ENCODE measurements at places on chromosomes 3 and 15.

DNA sequence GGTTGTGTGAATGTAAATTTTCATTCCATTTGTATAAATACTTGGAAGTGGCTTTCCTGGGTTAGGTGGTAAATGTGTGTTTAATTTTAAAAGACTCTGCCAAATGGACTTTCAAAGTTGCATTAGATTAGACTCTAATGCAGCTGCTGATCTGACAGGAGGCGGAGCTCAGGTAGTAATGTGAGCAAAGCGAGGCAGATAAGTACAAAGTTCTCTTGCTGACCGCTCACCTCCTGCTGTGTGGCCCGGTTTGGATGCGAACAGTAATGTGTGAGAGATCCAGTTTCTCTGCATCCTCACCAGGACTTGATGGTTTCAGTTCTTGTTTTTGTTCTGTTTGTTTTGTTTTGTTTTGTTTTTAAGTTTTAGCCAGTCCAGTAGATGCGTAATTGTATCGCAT, 34.9 kb upstream of the GABRA5 start:
- no peak for DNase-seq

DNA sequence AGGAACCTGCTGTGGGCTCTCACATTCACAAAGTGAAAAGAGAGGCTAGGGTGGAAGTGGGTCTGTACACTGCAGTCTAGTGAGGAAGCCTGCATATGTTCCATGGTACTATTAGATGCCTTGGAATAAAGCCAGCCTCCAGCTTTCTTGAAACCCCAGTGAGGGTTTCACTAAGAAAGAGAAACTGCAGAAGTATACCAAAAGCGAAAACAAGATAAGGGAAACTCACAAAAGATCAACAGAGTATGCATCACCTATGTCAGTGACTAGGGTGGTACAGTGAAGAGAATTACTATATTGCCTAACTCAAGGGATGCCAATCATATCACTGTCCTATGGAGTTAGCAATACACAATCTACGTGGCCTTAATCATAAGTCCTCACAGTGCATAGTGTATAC, 212.5 kb upstream of the GADL1 start:
- DNase-seq = no peak

GRCh38 chr3:172096881-172097420, 57.6 kb downstream of the FNDC3B start:
- DNase-seq = peak; percentile 19

- no peak for DNase-seq
These were observed 30.3 kb downstream of the LINS1 start for GRCh38 chr15:100571592-100572167.

DNA sequence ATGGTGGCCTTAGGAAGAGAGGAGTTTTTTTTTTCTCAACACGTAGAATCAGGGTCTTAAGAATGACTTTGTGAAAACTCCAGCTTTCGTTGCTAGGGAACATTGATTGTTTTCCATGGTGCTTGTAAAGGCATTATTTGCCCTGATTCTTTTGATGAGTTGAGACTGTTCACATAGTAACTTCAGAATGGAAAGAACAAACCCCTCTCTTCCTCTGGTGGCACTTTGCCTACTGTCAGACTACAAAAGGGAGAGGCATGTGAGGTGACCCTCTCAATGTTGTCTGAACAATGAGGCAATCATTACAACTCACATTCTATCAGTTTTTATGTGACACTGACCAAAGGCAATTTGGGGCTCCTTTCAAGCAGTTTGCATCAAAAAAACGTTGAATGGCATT, 477.8 kb downstream of the FGF12 start:
- no peak for DNase-seq

GRCh38 chr3:59854061-59854709, 804.4 kb upstream of the CFAP20DC start:
- no peak for DNase-seq

DNA sequence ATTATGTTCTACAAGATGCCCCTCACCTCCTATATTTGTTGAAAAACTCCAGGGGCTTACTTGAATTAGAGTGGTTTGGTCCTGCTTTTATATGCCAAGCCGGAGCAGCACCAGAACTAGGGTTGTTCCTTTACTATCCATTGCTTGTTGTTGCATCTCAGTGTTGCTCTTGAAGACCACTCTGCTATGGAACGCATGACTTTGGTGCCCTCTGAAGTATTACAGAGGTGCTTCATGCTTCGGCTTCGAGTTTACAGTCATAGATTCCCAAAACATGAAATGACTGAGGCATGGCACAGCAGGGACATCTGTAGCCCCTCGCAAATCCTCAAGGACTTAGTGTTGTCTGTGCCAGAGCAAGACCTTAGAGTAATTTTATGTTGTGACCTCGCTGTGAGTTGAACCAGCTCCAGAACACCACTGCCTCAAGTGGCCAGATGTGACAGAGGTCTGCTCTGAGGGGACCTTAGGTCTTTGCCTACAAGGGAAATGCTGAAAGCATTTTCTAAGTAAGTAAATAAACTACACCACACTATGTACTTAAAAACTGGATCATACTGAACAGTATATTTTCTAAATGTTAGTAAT, 67.2 kb upstream of the SIAH2 start:
- DNase-seq = peak; percentile 32

- no peak for DNase-seq
These were observed 10.7 kb downstream of the GORASP1 start for GRCh38 chr3:39096775-39097174.

- DNase-seq = no peak
These were observed 22.4 kb downstream of the PRKCI start for GRCh38 chr3:170244576-170244975.

- peak; percentile 63 for DNase-seq
These were observed 359.7 kb upstream of the ROPN1 start for GRCh38 chr3:124351430-124352148.

- DNase-seq = peak; percentile 27
These were observed 3.8 kb upstream of the ACAD9 start for GRCh38 chr3:128875556-128876120.

DNA sequence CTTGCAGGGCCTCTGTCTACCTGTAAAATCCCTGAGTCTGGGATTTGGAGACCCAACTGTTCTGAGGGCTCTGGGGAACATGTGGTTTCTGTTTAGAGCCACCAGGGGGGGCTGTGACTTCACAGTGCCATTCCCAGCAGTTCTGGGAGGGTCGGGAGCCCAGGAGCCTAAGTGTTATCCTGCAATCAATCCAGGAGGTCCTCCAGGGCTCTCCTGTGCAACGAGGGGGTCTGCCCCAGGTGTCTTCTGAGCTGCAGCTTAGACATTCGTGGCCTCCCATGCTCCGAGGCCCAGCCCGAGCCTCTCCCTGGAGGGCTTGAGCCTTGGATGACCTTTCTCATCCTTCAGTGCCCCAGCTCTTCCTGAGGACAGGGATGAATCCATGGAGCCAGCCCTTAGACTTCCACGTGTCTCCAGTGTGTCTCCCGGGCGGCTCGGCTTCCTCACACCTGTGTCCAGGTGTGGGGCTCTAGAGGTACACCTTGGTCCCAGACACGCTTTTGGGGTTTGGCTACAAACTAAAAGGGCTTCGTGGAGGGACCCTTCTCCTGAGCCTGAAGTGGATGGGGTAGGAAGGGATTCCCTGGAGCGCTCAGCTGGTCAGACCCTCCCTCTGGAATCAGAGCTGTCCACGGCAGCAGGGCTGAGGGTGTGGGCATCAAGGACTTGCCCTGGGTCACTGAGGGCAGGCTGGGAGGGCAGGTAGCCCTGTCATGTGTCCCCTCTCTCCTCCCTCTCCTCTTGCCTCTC, 20.3 kb upstream of the ABTB1 start:
- peak; percentile 70 for DNase-seq

GRCh38 chr3:46012246-46012645, 15.0 kb downstream of the XCR1 start:
- DNase-seq = no peak

GRCh38 chr15:92306663-92307062, 87.0 kb upstream of the ST8SIA2 start:
- DNase-seq = peak; percentile 59

GRCh38 chr3:195388380-195388779, 54.4 kb downstream of the ACAP2 start:
- no peak for DNase-seq

DNA sequence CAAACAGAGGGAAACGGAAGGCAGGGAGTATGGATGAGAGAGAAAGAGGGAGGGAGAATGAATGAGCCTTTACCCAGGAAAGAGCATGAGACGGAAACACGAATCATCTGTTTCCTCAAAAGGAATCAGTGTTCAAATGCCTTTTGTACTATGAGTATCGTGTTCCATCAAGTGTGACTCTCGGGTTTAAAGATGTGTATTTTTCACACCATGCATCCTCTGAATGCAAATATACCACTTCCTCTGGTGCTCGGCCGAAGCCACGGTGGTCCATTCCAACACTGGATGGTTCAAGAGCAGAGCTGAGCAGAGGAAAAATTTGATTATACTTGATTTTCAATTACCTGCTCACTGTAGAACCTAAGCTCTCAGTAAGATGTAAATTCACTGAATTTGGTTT, 505.1 kb downstream of the MECOM start:
- no peak for DNase-seq

GRCh38 chr3:173958805-173959204, 561.3 kb downstream of the NLGN1 start:
- DNase-seq = no peak

DNA sequence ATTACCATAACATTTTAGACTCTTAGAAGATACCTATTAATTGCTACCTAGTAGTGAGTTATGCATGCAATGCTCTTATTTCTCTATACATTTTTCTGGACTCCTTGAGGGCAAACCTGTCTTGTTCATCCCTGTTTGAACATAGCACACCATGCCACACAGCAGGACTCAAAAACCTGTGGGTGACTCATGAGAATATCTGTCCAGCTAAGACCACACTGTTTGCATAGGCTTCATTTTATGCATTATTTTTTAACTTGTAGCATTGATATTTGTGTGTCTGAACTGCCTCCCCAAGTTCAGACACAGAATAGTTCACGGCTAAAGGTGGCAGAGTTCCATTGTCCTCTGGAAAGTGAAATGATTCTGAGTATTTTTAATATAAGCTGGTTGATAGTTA, 1.8 kb downstream of the LMCD1 start:
- DNase-seq = no peak

DNA sequence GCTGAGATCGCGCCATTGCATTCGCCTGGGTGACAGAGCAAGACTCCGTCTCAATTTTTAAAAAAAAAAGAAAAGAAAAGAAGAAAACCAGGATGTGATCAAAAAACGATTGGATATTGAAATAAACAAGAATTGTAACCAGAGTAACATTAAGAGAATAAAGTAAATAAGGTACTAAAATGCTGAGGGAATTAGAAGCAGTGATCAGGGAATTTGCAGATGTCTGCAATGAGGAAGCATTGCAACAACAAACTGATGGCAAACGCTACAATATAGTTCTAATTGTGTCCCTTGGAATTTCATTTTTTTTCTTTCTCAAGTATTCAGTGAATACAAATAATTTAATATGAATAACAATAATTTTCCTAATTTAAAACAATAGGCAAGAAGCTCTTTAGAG, 1077.5 kb downstream of the TBL1XR1 start:
- no peak for DNase-seq

DNA sequence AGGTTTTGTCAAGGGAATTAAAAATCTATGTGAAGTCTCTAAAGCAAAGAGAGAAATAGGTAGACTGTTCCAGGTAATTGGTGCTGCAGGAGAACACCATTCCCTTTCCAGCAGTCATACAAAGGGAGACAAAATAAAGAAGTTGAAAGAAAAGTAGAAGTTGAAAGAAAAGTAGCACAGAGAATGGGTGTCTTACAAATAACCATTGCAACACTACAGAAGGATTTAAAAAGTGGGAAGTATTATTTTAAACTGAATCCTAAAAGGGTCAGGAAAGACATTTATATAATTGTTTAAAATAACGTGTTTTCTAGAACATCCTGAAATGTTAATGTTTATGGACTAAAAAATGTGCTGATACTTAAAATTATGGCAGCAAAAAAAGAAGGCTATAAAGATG, 223.8 kb downstream of the RSRC1 start:
- DNase-seq = no peak

Measured in A549 (cell line).